Femur (tissue), 1 donor: ENCODE measurements at places on chromosomes 12 and 14.
A peak's percentile ranks its signal among the peaks of the same experiment; 100 is the strongest.

DNA sequence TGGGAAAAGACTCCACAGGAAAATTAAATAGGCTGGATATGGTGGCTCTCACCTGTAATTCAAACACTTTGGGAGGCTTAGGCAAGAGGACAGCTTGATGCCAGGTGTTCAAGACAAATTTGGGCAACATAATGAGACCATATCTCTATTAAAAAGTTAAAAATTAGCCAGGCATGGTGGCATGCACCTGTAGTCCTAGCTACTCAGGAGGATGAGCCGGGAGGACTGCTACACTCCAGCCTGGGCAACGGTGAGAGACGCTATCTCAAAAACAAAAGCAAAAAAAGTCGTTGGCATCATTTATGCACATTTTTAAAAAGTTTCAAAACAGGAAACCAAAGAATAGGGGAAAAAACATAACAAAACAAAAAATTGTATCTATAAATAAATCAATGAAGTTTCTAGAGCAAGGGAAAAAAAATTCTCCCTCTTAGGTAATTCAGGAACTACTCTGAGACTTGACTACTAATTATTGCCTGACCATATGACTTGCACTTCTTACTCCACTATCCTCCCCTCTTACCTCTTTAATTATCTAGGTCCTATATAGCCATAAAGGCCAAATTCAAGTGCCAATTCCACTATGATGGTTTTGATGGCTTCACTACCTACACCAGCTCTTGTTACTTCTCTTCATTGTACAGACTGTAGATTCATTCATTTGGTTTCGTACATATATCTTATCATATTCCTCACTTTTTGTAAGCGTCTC, 1.6 kb downstream of the METTL3 start:
- no peak for DNase-seq

DNA sequence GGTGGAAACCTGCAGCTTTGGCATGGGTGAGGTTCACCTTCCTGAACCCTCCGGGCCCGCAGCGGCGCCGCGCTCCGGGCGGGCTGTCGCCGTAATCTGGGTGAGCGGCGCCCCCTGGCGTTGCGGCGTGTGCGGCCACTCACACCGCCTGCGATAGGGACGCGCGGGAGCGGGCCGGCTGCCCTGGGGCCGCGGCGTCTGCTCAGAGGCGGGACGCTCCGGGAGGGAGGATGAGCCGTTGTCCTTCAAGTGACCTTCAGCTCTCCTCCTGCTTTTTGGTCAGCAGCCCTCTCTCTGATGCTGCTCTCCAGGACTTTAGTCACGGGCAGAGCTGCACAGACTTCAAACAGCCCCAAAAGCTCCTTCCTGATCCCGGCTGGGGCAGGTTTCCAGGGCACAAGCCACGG, 211.7 kb upstream of the FKBP4 start:
- peak; percentile 74 for DNase-seq

DNA sequence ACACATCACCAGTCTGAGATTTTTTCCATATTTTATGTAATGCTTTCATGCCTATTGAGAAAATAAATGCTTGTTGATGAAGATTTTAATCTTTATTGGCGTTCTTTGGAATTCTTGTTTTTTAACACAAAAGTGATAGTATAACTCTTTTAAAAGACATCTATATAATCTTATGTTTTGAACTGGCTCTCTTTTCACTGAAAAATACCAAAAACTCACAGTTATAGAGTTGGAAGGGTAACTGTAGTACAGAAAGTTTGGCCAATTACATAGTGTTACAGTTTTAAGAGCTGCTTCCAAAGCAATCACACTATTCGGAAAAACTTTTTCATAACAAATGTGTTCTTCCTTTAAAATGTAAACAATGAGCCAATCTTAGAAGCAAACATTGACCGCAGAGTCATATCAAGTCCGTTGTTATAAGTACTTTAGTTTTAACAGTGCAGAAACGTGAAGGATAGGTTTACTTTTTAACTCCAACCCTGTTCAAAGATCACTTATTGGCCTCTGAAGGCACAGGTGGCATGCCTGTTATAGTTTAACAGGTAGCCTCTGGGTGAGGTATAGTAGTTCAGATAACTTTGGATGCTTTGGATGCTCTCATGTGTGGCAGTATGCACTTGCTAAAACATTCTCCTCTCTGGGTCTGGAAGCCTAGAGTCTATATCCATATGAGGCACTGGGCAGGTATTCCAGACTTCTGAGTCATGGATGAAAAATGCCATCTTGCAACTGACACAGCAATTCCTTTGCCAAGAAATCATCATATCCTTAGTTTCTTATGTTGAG, 12.1 kb upstream of the NTN4 start:
- DNase-seq, result no peak

- peak; percentile 93 for DNase-seq
Observed at GRCh38 chr12:47779301-47779942, 6.4 kb downstream of the SLC48A1 start.

DNA sequence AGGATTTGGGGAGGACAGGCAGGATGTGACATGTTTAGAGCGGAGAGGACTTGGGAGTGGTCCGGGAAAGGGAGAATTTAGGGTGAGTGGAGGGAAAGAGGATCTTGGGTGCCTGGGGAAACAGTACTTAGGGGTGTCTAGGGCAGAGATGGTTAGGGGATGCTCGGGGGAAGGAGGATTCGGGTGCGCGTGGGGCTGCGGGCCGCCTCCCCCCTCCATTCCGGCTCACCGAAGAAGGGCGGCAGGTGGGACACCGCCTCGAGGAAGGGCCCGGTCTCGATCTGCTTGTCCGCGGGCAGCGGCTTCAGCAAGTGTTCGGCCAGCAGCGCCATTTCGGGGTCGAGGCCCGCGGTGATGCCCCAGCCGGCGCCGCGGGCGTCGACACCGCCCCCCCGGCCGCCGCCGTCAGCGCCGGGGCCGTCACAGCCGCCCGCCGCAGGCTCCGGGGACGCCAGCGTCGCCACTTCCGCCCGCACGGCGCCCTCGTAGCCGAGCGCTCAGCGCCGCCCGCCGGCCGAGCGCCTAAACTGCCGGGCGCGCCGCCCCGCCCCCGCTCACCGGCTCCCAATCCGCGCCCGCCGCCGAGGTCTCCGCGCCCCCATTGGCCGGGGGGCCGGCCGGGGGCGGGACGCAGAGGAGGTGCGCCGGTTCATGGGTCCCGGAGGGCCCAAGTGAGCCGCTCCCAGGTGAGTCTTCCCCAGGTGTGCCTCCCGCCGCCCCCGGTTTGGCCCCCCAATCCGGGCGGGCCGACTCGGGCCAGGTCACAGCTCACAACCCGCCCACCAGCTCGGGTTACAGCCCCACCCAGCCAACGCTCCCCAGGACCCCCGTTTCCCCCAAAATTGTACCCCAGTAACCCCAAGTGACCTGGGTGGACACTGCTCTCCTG, at the start of gene GLTP:
Gene GLTP (minus strand): TSS at position 499 of the 889 bp plus-strand sequence. CDS start 167 bp downstream, at position 332.
- peak; percentile 92 for DNase-seq

GRCh38 chr12:19496219-19496878, 57.1 kb downstream of the AEBP2 start:
- no peak for DNase-seq

DNA sequence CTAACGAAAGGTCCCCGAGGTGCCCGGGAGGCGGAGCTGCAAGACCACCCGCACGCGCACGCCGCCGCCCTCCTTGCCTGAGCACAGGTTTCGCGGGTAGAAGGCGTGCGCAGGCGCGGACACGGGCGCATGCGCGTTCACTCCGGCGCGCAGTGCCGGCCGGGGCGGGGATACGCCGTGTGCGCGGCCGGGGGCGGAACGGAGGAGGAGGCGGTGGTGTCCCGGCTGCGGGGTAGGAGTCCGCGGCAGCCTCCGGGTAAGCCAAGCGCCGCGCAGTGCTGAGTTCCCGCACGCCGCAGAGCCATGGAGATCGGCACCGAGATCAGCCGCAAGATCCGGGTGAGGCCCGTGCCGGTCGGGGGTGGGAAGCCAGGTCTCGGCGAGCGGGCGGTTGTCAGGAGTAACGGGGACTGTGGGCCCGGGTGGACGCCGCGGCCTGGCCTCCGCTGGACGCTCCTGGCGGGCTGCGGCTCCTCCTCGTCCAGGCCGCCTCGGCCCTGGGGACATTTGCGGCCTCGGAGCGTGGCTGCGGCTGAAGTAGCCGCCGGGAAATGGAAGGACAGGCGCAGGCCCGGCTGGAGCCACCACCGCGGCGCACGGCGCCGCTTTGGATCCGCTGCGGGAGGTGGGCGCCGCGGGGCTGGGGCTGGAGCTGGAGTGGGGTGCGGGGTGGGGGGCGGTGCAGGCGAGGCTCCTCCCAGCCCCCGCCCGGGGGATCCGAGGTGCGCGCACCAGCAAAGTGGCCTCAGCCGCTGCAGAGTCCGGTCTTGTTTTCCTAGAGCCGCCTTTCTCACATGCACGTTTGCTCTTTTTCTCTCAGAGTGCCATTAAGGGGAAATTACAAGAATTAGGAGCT, at the start of gene ZC3H14:
Gene ZC3H14 (plus strand): TSS at position 207 of the 856 bp plus-strand sequence. CDS start 97 bp downstream, at position 304.
- DNase-seq, result peak; percentile 93

DNA sequence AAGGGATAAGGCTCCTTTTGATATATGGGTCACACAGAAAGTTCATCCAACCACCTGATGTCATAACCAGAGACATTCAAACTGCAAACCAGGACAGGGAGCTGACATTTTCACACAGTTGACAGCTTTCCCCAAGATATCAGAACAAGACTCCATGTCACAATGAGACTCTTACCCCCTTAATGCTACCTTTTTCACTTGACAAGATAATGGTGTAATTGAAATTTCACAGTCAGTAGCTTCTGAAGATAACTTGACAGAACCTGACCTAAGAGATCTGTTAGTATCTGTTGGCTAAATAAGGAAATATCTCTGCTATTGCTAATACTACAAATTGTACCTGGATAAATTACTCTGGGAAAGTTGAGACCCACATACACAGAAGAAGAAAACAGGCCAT, 187.3 kb downstream of the C12orf50 start:
- no peak for DNase-seq
